ENCODE measurements at places on chromosomes 13 and 19.
A peak's percentile ranks its signal among the peaks of the same experiment; 100 is the strongest.

DNA sequence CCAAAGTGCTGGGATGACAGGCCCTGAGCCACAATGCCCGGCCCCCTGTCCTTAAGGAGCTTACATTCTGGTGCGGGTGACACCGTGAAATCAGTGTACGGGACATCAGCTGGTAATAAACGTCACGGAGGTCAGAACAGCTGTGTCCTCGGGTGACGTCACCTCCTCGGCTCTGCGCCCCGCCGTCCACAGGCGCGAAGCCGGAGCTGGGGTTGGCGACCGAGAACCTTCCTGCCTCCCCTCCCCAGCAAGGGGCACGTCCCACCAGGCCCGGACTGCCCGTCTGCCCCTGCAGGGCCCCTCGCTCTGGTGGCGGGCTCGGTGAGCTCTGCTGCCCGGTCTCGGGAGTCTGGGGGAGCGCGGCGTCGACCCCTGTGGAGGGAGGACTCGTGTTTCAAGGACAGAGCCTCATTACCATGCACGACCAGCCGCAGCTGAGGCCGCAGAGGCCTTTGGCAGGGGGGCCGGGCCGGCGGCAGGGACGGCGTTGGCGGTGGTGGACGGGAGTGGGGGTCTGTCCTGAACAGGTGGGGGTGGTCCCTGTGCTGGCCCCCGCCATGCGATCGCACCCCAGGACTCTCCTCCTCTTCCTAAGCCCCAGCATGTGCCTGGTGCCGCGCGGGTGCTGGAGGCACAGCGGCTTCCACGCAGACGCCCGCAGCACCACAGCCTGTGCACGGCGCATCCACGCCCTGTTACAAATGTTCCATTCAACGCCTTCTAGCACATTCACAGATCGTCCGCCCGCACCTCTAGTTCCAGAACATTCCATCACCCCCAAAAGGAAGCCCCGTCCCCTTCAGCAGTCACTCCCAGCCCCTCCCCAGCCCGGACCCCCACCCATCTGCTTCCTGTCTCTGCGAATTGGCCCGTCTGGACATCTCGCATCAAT lies 5.4 kb downstream of the LINGO3 start:
- peak; percentile 36 for DNase-seq

GRCh38 chr13:72849571-72849970 lies 67.6 kb downstream of the PIBF1 start:
- no peak for DNase-seq

DNA sequence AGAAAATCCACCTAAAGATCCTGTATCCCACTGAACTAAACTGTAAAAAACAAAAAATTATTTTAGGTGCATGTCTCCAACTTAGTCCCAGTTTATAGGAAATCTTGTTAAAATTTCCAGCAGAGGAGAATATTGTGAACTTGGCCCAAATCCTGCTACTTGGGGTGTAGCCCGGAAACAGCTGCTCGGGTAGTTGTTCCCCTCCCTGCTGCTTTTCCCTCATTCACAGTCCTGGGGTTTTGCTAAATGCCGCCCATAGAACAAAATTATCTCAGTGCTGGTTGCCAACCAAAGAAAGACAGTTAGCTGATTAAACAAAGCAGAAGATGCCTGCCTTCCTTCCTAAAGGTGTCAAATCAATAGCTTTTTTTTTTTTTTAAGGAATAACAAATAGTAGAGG lies 330.5 kb upstream of the KLF12 start:
- DNase-seq: no peak

- DNase-seq: peak; percentile 23
Measured at GRCh38 chr19:6481541-6482342, at the start of gene DENND1C. DENND1C (minus strand) TSS chr19:6481787; CDS start chr19:6481695, 92 bp downstream.

GRCh38 chr13:107276936-107277335 lies 709.0 kb upstream of the ARGLU1 start:
- no peak for DNase-seq

All from cardiac muscle cell (in vitro differentiated cells and primary cell).